Right ventricle myocardium inferior (tissue), 1 donor: ENCODE measurements at places on chromosomes 4 and X. TPM values are rescaled to one million over a fixed set of nuclear protein-coding genes. Genes with fewer than 3 reads are reported as not detected.

The PLP2 gene
- 67.0 TPM for total RNA-seq

The PCSK1N gene
- total RNA-seq, result not detected

The CXCL1 gene
- 1.3 TPM for total RNA-seq

The ZMAT1 gene
- 4.2 TPM for total RNA-seq

The ASB12 gene
- 2.5 TPM for total RNA-seq

The BEX1 gene
- total RNA-seq, result 0.38 TPM
